Activated naive CD4-positive, alpha-beta T cell (primary cell): ENCODE measurements at places on chromosomes 11 and 22.

GRCh38 chr11:85951049-85951405 lies 95.8 kb downstream of the CCDC83 start:
- no peak for DNase-seq

DNA sequence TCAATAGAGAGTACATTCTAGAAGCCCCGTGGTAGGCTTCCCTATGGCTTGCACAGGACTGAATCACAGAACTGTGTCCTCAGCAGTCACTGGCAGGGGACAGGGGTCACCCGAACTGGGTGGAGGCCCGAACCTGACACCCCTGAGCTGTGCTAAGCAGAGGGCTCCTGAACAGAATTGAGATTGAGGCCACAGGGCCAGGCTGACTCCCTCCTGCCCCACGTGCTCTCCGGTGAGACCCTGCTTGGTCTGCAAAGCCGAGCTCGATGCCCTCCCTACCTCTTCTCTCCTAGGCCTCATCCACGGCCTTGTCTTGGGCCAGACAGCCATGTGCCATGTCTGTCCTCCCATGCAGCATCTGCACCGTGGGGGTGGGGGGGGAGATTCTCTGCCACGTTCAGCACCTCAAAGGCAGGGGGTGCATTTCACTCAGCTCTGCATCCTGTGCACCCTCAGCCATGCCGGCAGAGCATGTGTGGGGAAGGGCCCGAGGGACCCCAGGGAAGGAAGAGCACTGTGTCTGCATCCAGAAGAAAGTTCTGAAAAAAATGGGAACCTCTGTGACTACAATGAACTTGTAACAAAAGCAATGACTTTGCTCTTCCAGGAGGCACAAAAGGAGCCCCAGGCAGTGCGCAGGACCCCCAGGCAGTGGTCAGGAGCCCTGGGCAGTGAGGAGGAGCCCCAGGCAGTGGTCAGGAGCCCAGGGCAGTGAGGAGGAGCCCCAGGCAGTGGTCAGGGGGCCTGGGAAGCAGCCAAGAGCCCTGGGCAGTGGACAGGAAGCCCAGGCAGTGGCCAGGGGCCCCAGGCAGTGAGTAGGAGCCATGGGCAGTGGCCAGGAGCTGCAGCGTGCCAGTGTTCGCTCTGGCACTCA lies 76.7 kb upstream of the SEPTIN5 start:
- DNase-seq, result no peak

GRCh38 chr22:45211435-45211834 lies 29.3 kb downstream of the KIAA0930 start:
- no peak for DNase-seq

- no peak for DNase-seq
Measured at GRCh38 chr11:12723421-12724300, 49.4 kb downstream of the TEAD1 start.

DNA sequence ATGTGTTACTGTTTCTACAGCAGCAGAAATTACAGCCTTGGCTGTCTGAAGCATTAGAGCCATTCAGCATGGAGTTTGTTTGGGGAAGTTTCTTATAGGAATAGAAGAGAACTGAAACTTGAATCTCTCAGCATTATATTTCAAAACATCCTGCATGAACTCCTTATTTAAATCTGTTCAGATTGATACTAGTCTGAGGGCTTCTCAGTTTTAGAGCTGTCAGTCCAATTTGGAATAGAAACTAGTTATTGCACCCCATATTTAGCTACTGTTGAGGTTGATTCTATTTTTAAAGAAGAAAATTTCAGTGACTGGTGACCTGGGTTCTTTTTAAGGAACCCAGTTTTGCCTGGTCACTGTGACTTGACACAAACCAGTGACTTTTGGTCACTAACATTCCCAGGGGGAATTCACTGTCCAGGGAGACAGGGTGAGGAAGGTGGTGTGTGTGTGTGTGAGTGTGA lies 126.0 kb upstream of the TTC12 start:
- no peak for DNase-seq

- no peak for DNase-seq
Measured at GRCh38 chr11:47408598-47409439, 429 bp downstream of the SLC39A13 start.

- no peak for DNase-seq
Measured at GRCh38 chr11:102927624-102927990, 27.9 kb downstream of the MMP13 start.

GRCh38 chr11:17738151-17738973 lies 3.8 kb downstream of the KCNC1 start:
- no peak for DNase-seq

- DNase-seq, result no peak
Measured at GRCh38 chr11:82989628-82990404, 81.9 kb downstream of the RAB30 start.

- DNase-seq, result no peak
Measured at GRCh38 chr22:39268645-39269044, 23.9 kb upstream of the PDGFB start.

- no peak for DNase-seq
Measured at GRCh38 chr22:25069758-25070481, 117.4 kb downstream of the KIAA1671 start.

- no peak for DNase-seq
Measured at GRCh38 chr22:33537059-33537458, 383.2 kb downstream of the LARGE1 start.

- no peak for DNase-seq
Measured at GRCh38 chr11:115272925-115273324, 231.3 kb downstream of the CADM1 start.

DNA sequence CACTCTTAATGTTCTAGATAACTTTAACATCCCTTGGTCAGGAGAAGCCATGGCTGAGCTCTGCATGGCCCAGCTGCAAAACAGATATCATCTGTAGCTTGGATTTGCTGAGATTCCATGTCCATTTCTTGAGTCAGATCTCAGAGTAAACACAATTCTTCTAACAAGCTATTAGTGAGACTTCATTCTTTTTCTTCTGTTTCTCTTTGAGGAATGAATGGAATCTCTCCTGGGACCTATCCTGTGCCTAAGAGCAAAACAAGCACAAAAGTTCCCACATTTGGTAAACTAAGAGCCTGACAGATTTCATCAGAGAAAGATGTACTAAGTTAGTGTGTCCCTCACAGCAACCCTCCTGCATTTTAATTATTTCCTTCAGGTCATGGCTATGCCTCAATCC lies 142.8 kb downstream of the MAML2 start:
- no peak for DNase-seq

- no peak for DNase-seq
Measured at GRCh38 chr11:43493431-43493830, 134.7 kb downstream of the TTC17 start.

DNA sequence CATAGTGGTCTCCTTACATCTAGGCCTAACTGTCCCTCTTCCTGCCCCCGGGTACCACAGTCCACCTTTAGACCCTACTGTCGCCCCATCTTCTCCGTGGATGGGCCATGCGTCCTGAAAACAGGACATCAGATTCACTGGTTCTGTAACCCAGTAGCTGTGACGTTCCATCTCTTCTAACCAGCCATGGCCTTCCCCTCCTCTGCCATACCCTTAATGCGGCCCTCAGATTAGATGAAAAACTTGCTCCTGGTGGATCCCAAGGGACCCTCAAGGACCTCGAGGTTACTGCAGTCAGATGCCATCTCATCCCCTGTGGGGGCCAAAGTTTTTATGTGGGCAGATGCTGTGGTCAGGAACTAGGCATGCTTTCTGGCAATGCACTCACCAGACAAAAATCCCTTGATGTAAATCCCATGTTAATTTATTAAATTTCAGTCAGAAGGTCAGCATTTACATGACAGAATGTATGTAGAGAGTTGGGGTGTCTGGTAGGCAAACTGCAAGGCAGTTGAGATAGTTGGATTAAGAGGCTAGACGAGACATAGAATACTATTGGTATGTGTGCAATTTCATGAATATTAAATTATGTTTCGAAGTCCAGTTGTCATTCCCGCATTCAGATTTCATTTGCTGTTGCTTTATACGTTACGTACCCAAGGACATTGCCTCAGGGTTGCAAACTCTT lies 64.3 kb downstream of the WNT11 start:
- DNase-seq, result no peak

DNA sequence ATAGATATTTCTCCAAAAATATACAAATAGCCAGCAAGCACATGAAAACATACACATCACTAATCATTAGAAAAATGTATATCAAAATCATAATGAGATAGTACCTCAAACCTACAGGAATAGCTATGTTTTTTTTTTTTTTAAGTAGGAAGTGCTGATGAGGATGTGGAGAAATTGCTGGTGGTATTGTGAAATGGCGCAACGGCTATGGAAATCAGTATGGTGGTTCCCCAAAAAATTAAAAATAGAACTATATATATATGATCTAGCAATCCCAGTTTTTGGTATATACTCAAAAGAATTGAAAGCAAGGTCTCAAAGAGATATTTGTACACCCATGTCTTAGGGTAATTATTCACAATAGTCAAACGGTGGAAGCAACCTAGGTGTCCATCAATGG lies 46.0 kb upstream of the HIPK3 start:
- no peak for DNase-seq

DNA sequence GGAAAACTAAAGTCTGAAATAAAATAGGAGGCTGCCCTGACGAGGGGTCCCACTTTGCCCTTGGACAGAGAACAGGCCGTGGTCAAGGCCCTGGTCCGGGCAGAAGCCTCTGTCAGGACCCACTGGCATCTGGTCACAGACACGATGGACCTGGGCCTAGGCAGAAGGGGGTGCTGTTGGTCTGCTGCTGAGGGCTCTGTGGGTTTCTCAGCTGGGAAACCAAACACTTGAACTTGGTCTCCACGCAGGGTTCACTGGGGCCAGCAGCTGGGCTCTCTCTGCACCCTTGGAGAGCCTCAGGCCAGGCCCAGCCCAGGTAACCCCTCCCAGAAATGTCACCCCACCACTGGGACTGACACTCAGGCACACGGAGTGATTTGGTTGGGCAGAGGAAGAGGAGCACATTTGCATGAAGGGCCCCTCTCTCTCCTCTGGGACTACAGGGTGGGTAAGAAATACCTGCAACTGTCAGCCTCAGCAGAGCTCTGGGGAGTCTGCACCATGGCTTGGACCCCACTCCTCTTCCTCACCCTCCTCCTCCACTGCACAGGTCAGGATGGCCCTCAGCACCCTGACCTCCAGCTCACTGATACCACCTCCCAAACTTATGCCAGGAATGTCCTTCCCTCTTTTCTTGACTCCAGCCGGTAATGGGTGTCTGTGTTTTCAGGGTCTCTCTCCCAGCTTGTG lies 48.1 kb upstream of the TOP3B start:
- DNase-seq, result no peak

- DNase-seq, result no peak
Measured at GRCh38 chr11:124759266-124760204, 2.6 kb downstream of the ESAM start.

DNA sequence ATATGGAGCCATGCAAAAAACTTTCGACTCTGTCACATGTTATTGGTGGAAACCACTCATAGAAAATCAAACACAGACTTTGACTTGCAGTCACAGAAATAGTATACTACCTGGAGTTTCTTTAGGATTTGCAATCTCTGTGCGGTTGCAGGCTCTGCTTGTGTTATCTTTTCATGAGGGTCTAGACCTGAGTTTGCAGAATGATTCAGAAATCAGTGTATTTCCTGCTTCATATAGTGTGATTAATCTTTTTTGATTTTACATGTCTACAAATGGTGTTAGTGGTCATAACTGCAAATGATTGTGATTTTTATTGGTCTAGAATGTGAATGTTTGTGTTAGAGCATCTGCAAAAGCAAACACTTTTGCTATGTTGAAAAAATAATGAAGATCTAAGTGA lies 690.2 kb downstream of the NTM start:
- DNase-seq, result no peak

GRCh38 chr11:9506489-9507276 lies 45.9 kb downstream of the ZNF143 start:
- DNase-seq, result peak; percentile 65

DNA sequence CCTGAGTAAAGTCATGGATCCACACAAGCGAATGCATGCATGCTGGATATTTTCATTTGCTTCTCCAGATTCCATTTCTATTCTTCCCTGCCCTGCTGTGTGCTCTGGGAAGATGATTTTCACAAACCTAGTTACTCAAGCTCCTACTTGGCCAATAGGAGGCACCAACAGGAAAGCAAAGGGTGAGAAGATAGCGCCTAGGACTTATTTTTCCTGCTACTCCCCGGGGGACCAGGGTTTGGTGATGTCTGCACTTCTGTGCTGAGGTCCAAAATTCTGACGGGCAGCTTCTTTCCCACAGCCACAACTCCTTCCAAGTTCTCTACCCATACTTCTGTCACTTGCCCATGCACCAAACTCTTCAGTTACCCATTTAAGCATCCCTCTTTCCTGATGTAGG lies 509.3 kb upstream of the TENM4 start:
- DNase-seq, result no peak

DNA sequence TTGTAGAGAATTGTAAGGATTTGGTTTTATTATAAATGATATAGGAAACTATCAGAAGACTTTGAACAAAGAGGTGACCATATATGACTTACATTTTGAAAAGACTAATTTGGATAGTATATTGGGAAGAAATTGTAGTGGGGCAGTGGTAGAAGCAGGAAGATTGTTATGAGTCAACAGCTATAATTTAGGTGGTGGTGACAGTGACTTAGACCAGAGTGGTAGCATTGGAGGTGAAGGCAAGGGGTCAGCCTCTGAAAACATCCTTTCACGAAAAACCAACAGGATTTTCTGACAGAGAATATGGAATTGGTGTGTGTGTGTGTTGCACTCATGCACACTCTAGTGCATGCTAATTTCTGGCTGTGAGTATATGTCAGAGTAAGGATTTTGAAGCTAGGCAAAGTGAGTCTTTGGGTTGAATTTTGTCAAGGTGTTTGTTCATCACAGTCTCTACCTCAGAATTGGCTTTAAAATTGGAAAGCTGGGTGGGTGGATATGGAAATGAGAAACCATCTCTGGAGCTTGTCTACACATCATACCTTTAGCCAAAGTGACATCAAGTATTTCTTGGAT lies 8.2 kb upstream of the HBE1 start:
- no peak for DNase-seq

DNA sequence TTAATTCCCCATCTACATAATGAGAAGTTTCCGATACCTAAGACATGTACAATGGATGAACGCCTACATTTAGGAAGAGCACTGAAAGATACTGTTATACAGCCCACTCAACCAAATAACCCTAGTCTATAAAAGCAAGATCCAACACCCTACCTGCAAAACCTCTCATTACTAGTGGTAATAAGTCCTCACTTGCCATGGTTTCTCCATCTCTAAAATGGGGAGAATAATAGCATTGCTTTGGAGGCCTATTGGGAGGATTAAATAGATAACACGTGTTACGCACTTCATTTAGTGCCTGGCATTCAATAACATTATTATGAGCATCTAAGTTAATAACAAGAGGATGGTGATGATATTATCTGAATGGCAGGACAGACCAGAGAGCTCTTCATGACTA lies 16.9 kb downstream of the LGR4 start:
- no peak for DNase-seq

DNA sequence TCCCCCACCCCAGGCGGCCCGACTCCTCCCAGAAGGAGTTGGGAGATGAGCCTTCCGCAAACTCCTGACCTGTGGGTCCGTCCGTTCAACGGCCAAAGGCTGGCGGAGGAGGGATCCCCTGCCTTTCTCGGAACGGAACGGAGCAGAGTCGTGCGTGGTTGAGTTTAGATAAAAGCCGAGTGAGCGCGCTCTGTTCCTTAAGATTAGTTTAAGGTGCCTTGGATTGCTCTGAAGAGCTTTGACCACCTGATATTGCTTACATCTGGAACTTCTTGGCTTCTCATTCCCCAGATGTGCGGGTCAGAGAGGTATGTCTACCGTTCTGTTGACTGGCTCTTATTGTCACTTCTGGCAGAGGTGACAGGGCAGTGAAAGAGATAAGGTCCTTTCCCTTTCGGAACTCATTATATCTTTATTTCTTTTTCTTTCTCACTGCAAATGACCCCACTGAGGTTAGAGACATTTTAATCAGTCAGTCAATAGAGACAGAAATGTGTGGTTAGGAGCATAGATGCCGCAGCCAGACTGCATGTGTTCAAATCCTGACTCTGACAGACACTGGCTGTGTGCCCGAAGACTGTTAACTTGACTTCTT lies at the start of gene TRIM6:
TSS of gene TRIM6 (plus strand) at position 31 of the 595 bp plus-strand sequence. CDS start at position 292, 261 bp downstream.
- no peak for DNase-seq
